ENCODE measurements at places on chromosomes 12 and 14.

DNA sequence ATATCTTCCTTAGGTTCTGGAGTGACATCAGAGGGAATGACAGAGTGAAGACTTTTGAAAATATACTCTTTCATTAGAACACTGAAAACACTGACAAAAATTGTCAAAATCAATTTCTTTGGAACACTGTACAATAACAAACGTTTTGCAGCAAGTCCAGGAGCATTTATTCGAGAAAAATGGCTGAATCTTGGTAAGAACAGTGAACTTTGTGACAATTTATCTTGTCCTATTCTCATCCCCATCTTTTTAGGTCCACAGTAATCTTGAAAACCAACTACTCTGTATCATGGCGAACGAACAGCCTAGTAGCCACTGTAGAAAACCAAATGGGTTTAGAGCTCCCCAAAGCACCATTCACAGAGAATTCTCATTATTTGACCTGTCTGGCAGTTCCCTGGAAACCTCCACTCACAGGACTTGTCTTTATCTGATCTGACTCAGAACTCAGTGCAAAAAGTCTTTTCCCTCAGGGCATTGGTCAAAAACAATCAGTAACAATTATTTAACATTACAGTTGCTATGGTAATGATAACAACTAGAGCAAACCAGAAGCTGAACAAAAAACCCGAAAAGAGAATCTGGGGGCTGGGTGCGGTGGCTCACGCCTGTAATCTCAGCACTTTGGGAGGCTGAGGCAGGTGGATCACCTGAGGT lies 20.3 kb upstream of the PPP2R5E start:
- DNase-seq = peak; percentile 81

DNA sequence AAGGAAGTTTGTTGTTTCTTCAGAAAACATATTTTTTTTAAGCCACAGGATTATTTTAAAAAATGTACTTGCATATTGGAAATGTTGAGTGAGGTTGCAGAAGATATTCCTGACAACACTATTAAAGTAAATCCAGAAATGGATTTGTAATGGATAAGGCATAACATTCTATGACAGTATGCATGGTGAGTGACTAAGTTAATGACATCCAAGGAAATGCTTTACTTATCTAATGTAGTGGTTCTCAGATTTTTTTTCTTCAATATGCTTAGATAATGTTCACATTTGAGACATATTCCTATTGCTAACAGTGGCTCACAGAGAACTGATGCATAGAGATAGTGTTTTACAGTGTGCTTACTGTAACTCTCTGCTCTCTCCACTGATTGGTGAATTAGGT lies 49.4 kb downstream of the ZDHHC17 start:
- DNase-seq = no peak

GRCh38 chr14:22007784-22008412 lies 334.3 kb upstream of the OR4E1 start:
- DNase-seq = peak; percentile 22

GRCh38 chr12:62724947-62725451 lies 210.0 kb downstream of the PPM1H start:
- DNase-seq = no peak

DNA sequence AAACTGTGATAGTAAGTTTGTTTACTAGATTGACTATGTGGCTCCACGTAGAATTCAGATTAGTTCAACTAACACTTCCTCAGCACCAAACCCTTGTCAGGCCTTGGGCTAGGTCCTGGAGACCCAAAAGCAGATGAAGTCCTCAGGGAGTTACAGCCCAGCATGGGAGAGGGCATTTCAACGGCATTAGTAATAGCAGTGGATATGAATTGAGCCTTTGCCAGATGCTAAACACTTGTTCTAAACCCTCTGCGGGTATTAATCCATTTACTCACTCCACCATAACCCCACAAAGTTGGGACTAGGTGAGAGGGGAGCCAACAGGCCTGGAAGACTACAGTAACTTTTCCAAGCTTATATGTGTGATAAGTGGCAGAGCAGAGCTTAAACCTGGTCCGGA lies 714.6 kb downstream of the DIO2 start:
- no peak for DNase-seq

DNA sequence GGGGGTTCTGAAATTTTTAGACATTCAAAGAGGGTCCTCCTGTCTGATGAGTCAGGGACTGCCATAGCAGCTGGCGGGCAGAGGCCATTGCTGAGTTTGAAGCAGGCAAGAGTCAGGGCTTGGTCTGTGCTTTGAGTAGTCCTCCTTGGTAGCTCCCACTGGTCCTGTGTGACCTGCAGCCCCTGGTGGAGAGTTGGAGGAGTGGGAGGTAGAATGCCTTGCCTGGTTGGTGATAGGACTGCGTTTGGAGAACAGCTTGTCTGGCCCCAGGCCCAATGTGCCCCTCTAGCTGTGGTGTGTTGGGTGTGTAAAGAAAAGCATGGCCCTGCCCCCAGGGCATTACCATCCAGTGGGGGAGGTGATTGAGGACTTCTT lies 116.7 kb downstream of the BEGAIN start:
- DNase-seq = no peak

All from osteoblast (primary cell).